ENCODE measurements at places on chromosomes 5 and 9.

- DNase-seq: peak; percentile 80
Observed at GRCh38 chr5:52743970-52744369, 43.7 kb upstream of the ITGA1 start.

GRCh38 chr9:98075332-98075805, 18.8 kb downstream of the NANS start:
- DNase-seq: peak; percentile 72

GRCh38 chr5:59790376-59790775, 103.2 kb downstream of the PDE4D start:
- DNase-seq: peak; percentile 37

DNA sequence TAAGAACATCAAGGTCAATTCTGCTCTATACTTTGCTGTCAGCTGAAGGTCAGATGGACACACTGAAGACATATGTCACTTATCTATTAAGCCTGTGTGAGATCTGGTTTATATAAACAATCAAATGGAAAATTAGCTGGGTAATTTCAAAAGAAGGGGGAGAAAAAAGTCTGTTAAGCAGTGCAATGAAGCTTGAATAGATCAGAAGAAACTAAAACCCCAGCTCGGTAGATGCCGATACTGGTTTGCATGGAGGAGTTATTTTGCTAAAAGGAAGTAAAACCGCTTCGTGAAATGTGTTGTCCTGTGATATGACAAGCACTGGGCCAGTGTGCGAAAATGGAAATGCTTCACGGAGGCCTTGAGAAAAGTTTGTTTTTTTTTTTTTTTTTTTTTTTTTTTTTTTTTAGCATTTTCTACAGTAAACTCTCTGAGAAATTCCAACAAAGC, 148.8 kb downstream of the MEF2C start:
- DNase-seq: peak; percentile 39

GRCh38 chr9:135330685-135331590, 148.6 kb upstream of the PPP1R26 start:
- DNase-seq: no peak

- DNase-seq: peak; percentile 15
Observed at GRCh38 chr9:4197548-4197947, 102.3 kb downstream of the GLIS3 start.

- DNase-seq: no peak
Observed at GRCh38 chr9:27829621-27830020, 256.3 kb upstream of the C9orf72 start.

DNA sequence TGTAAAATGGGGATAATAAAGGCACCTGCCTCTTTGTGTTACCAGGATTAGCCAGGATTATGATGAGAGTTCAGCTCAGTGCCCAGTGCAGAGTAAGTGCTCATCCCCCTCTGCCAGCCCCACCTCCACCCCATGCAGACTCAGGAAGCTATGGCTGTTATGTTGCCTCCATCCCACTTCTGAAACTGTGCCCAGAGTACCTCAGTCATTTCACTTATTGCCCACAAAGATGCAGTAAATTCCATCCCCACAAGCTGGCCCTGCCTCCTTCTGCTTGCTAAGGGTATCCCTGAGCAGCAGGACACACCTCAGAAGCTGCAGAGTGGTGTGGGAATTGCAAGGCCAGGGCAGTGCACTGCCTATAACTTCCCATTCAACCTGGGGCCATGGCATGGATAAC, 415.1 kb downstream of the SPOCK1 start:
- no peak for DNase-seq

- no peak for DNase-seq
Observed at GRCh38 chr9:7816021-7816420, 16.4 kb upstream of the DMAC1 start.

- DNase-seq: no peak
Observed at GRCh38 chr5:477247-477646, 34.3 kb downstream of the EXOC3 start.

DNA sequence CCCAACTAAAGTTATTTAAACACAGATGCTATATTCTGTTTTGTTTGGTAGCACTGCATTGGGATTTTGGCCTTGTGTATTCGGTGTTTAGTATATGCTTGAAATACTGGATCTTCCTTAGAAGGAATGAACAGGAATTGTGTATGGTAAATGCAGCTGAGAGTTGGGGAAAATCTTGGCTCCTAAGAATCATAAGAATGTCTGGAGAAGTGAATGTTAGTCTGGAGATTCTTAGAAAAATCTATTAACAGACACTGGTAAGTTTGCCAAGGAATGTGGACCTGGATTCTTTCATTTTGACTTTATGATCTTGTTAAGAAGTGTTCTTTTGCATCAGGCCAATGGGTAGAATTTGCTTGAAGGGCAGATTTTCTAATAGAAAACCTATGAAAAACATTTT, 38.9 kb downstream of the SNX30 start:
- no peak for DNase-seq

GRCh38 chr9:109707355-109707754, 72.6 kb upstream of the PALM2AKAP2 start:
- no peak for DNase-seq

DNA sequence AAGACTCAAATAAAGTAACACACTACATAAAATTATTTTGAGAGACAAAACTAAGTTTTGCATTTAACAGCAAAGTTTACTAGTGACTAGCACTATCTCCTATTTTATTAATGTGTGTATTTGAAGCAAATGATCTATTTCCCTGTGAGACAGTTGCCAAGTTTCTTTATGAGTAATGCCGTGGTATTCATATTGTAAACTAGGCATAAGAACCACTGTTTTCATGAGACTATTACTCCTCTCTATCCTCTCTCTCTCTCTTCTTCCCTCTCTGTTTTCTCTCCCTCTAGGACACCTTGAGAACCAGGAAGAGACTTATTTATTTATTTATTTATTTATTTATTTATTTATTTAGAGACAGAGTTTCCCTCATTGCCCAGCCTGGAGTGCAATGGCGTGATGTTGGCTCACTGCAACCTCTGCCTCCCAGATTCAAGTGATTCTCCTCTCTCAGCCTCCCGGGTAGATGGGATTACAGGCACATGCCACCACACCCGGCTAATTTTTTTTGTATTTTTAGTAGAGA, 61.1 kb downstream of the MLANA start:
- DNase-seq: peak; percentile 2

- no peak for DNase-seq
Observed at GRCh38 chr9:15553528-15553898, 670 bp downstream of the CCDC171 start.

DNA sequence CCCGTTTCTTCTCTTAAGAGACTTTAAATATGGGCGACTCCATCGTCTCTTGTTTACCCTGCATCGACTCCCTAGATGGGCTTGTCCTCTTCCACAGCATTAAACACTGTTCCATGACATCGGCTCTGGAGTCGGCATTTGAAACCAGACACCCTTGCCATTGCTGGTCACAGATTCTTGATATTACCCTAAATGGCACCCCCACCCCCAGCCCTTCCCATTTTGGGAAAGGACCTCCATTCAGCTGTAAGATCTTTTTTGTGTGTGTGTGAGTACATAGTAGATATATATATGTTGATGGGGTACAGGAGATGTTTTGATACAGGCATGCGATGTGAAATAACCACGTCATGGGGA, 51.1 kb upstream of the SH3PXD2B start:
- DNase-seq: no peak

DNA sequence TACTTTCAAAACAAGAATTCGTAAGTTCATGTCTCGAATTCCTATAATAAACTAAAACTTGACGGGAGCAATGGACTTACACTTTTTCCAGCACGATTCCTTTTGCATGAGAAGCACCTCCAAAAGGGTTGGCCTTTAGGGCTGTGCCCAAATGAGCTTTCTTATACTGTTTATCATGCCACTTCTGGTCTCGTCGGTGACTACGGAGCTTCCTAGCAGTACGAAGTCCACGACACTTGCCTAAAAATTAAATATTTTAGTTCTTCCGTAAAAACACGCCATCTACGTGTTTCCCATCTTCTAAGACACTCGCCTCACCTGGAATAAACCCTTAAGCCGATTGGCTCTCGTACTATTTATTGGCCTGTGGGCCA, 554 bp downstream of the RPS23 start:
- DNase-seq: no peak

- DNase-seq: no peak
Observed at GRCh38 chr9:75152416-75152815, 64.1 kb downstream of the OSTF1 start.

DNA sequence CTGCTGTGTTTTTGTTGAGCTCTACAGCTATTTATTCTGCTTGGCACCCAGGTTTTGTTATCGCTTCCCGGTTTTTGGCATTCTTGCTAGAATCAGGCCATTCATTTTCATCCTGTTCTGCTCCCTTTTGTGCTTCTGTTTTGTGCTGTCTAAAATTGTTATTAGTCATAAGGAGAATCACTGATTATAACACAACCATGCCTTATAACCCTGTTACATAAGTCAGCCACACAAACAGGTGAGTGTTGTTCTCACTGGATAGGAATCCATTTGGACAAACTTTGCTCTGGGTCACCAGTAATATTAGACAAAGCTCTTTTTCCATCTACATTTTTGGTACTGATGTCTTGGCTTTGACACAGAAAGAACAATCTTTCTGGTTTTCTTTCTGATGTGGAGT, 622.8 kb downstream of the PSAT1 start:
- DNase-seq: no peak

DNA sequence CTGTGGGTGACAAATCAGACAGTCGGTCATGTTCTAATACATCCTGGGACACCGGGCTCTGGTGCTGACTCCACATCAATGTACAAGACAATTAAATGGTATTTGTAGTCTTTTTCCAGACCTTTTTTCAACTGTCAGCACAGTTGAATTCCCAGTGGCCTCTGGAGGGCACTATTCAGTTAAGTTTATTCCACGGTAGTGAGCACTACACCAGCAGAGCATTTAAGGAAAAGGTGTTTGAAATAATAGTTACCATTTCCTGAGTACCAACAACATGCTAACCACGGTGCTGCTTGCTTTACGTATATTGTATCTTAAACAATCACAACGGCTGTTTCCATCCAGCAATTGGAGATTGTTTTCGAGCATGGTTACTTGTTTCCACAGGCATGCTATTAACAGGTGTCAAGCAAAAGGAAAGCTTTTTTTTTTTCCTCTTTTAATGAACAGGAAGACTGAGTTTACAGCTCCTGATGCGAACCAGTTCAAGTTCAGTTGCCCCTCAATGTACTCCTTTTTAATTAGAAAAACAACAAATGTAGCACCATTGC, 186.7 kb downstream of the PDZD2 start:
- DNase-seq: peak; percentile 45

- DNase-seq: peak; percentile 51
Observed at GRCh38 chr9:125409637-125410521, 148.3 kb downstream of the GAPVD1 start.

- DNase-seq: no peak
Observed at GRCh38 chr5:138611678-138612218, 36.5 kb upstream of the HSPA9 start.

DNA sequence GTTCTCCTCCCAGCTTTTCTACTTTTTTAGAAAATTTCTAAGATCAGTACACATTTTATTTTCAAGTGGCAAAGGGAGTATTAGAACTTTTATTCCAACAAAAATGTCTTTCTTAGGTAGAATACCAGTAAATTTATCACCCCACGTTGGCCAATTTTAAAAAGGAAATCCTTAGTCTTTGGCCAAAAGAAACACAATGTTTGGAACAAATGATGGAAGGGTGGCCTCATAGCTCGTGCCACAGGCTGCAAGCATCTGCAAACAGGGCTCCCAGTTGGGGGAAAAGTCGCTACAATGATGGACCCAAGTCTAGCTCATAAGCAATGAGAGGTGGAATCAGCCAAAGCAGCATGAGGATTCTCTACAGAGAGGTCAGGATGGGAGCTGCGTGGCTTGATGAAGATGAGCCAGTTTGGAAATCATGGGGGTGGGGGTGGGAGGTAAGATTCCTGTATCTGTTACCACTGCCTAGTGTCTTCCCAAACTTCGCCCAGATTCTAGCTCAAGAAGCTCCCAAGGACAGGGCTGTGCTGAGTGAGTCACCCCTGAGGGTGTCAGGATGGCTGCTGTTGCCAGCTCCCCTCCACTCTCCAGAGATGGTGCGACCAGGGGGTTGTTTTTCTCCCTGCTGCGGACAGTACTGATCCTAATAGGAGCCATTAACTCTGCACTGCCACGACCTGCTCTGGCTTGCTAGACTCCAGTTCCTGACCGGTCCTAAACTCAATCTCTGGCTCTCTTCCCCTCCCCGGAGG, 75.6 kb downstream of the DCP2 start:
- peak; percentile 51 for DNase-seq

DNA sequence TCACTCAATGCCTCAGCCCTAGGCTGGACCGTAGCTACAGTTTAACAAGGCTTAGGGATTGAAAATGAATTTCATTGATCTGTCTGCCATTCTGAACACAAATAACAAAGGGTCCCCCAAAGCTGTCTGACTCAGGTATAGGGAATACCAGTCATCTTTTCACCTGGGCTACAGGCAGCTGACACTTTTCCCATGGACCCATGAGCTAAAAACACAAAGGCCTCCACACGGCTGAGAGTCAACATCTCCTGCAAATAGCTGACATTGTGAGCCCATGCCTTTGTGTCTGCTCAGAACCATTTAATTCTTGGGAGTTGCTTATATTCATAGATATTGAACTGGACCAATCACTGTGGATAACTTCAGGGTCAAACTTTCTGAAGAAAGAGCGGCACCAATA, 121.1 kb upstream of the SLIT3 start:
- no peak for DNase-seq

- DNase-seq: no peak
Observed at GRCh38 chr5:84032324-84032723, 311.7 kb upstream of the HAPLN1 start.

DNA sequence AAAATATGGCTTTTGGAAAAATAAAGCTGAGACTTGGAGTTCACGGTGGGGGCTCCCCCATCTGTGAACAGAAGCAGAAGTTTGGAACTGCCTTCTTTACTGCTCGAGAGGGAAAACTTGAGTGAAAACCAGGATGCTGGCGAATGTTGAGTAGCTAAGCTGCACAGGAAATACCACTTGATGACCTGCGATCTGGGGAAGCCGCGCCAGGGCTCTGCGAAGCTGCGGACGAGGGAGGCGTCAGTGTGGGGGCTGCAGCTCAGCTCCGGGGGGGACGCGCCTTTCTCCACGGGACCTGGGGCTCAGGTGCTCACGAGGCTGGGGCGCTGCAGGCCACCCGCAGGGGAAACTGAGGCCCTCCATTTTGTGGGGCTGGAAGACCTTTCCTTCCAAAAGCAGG, 62.3 kb downstream of the TENT4A start:
- DNase-seq: no peak

- no peak for DNase-seq
Observed at GRCh38 chr9:81616141-81616540, 73.2 kb downstream of the TLE1 start.

- DNase-seq: no peak
Observed at GRCh38 chr9:100425758-100426157, 1.2 kb upstream of the MSANTD3 start.

GRCh38 chr5:115838885-115839518, 2.4 kb downstream of the ATG12 start:
- peak; percentile 58 for DNase-seq
